ENCODE measurements at places on chromosomes 2 and 18.
A peak's percentile ranks its signal among the peaks of the same experiment; 100 is the strongest.

- no peak for DNase-seq
These were observed 356.3 kb downstream of the PARD3B start for GRCh38 chr2:204901591-204901990.

DNA sequence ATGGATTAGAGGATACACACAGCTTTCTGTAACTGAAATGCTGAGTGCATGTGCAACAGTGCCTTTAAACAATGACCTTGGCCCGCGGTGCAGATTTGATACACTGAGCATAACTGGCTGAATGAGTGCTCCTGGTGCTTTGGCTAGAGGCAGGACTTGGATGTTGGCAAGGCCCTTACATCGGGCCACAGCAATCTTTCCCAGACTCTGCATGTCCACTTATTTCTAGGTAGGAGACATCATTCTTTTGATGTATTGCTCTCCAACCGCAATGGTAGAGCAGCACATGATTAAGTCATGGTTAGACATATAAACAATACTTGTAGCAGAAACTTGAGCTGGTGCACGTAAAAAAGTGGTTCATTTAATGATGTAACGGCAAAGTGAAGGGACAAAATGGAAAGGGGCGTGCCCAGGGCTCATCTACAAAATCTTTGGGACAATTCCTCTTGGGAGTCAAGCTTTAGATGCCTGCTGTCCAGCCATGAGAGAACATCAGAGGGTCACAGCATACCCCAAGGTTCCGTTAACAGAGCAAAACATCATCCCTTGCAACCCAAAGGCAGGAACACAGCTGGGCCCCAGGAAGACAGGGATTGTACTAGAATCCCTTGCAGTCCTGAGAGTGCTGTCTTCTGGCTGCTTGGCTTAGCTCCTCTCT lies 43.4 kb downstream of the RAB31 start:
- no peak for DNase-seq

DNA sequence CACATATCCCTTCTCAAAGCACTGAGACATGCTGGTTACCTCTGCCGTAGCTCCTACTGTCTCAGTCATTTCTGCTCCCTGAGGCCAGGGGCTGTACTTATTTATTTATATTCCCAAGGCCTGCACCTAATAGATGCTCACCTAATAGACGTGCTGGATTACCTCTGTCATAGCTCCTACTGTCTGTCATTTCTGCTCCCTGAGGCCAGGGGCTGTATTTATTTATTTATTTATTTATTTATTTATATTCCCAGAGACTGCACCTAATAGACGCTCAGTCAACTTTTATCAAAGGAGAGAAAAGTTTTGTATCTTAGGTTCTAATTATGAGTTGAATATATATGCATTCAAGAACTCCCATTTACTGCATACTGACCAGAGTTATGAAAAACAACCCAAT lies 414.0 kb upstream of the TRIB2 start:
- no peak for DNase-seq

- no peak for DNase-seq
These were observed 248.0 kb downstream of the TCF4 start for GRCh38 chr18:55339990-55340389.

DNA sequence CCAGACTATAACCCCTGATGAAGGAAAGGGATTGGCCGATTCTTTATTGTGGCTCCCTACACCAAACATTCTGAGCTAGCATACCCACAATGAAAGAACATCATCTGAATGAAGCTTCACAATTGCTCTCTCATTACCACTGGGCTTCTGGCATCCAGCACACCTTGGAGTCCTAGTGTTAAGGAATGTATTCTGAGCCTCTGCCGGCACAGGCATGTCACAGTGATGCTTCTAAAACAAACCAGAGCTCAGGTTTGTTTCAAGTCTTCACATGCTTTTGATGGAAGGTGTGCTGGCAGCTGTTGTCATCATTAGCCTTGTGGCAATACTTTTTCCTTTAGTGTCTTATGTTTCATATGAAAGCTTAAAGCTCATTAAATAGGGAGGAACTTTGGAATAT lies 76.3 kb upstream of the RBBP8 start:
- no peak for DNase-seq

GRCh38 chr2:74559912-74560311 lies 5.4 kb downstream of the DOK1 start:
- DNase-seq, result no peak

- DNase-seq, result no peak
These were observed 900.1 kb upstream of the SOX11 start for GRCh38 chr2:4792126-4792525.

GRCh38 chr2:74983631-74984392 lies 25.4 kb downstream of the POLE4 start:
- DNase-seq, result no peak

DNA sequence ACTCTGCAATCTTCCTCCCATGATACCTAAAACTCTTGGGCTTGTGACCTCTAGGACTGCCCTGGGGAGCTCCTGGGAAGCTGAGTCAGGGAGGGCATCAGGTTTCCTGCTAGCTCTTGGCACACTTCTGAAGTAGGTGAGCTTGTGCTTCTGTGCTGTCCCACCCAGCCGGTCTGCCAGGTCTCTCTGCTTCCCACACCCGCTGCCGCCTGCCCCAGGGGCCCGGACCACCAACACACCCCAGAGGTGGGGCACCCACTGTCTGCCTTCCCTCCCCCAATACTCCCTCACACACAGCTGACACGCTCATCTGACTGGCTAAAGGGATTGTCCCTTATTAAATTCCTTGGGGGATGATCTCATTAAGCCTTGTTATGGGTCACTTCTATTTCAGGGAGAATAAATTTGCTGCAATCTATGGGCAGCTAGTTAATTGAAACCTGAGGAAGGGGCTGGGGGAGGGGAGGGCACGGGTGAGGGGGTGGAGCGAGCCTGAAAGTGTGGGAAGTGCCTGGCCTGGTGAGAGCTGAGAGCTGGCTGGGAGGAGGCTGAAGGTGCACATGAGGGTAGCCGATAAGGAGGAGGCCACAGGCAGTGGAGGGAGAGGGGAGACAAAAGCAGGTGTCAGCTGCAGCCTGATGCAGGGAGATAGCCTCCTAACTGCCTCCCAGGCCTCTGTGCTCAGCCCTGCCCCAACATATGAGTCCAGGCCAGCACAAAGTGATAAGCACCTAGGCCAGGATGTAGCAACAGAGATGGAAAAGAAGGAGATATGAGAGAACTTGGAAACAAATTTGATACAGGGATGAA lies 48.8 kb downstream of the HAUS1 start:
- DNase-seq, result peak; percentile 51

DNA sequence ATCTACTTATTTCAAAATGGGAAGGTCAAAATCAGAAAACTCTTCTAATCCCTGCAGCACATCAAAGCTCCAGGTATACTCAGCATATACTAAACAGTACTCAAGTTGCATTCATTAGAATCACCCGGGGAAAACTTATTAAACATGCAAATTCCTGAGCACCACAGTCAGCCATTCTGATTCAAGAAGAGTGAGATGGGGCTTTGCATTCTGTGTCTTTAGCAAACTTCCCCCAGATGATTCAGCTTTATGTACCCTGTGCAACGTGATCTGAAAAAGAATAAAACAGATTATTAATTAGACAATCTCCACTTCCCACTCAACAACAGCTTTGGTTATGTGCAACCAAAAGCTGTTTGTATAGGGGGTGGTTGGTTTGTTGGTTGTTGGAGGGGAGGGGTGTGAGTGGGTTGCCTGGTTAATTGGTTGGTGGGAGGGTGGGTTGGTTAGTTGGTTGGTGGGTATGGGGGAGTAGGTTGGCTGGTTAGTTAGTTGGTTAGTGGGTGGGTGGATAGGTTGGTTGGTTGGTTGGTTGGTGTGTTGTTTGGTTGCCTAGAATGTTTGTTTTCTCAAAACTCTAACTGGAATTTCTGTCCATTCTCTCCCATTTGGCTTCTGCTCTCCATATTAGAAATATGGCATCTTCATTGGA lies 112.5 kb upstream of the AGAP1 start:
- DNase-seq, result peak; percentile 29

- DNase-seq, result no peak
These were observed 184.2 kb downstream of the ERBB4 start for GRCh38 chr2:212354382-212354781.

DNA sequence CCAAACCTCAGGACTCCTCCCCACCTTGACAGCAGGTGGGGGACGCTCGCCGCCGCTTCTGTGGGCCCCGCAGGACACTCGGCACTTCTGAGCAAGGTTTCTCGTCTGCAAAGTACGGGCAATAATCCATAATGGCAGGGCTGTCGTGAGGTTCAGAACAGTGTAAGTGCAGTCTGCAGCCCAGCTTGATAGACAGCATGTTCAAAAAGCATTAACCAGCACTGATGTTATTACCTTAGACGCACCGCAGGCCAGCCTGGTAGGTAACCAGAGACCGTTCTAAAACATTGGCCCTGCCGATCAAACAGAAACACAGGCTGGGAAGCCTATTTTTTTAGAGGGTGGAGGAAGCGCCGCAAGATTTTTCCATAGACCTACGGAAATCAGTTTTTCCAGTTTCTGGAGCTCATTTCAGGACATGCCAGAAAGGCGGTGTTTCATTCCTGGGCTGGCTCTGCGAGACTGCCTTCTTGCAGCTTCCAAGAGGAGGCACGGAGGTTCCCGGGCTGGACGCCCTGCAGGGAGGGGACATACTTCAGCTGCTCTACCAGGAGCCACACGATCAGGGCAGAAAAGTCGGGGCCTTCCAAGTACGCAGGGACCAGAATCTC lies 148.7 kb downstream of the TPO start:
- DNase-seq, result no peak

DNA sequence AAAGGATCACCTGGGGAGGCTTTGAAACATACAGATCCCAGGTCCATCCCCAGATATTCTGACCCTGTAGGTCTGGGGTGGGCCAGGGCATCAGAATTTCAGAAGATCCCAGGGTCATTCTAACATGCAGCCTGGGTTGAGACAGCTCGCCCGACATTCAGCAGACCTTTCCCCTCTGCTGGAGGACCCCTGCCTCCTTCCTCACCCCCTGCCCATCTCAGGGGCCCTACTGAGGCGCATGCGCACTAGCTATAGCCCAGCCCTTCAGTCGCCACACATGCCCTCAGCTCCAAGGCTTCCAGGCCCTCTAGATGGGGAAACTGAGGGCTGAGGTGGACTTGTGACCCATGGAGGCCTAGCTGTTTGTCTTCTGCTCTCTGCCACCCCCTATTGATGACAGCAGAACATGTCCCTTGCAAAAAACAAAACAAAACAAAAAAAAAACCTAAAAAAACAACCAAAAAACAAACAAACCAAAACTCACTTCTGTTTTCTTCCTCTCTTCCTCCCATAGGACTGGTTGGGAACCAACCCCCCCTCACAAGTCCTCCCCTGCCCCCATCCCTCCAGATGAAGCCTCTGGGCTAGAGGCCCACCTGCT lies 91.3 kb downstream of the ZBTB7C start:
- DNase-seq, result no peak
